ENCODE measurements at places on chromosomes 6 and 20.

DNA sequence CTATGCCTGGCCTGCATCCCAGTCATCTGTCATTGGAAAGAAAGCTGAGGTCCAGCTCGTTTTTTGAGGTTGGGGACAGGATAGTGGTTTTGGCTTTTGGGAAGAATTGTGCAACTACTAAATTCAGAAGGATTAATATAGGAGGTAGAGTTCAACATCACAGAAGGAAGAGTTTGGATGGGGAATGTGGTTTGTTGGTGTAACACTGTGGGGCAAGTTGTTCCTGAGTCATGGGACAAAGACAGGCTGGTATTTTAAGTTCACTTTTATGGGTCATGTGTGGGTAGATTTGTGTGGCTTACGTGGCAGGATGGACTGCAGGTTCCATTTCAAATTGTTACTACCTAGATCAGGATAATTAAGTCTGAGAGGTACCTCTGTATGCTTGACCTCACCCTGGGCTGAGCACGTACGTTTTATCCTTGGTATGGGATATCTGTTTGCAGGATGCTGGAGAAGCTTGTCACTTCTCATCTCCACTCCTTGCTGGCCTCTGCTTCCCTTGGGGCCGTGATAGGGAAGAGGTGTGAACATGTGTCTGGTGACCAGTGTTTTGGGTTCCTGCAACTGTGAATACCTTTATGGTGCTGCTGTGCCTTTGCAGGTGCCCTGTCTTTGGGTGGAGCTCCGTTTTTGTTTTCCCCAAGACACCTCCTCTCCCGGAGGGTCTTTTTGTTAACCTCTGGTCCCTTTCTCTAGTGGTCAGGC is 177.6 kb downstream of the JARID2 start:
- DNase-seq = no peak

DNA sequence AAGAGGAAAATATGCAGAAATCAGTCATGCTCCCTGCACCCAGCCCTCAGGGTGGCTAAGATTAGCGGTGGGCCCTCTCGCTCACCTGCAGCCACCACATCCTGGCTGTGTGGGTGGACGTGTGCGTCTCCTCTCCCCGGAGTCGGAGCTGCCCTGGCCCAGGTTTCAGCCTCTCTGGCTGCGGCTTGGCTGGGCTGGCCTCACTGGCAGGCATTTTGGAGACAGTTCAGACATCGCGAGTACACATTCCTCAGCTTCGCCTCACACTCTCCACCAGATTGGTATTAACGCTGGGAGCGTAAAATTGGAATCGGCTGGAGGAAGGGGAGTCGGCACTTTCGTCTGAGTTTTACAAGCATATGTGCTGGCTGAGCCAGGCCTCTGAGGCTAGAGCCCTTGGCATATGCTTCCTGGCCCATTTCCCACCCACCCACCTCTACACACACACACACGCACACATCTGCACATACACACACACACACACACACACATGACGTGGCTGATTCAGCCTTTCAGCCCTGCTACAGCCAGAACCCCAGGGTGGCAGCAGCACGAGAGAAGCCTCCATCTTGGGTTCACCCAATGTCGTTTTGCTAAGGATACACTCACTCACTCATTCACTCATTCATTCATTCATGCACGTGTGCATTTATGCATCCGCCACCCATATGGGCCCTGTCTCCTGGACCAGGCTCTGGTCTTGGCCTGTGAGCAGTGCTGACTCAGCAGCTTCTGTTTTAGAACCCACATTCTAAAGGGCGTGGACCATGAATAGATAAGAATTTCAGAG is 42.9 kb downstream of the BCAS4 start:
- no peak for DNase-seq

GRCh38 chr6:33249732-33250630 is 21.7 kb downstream of the VPS52 start:
- no peak for DNase-seq

DNA sequence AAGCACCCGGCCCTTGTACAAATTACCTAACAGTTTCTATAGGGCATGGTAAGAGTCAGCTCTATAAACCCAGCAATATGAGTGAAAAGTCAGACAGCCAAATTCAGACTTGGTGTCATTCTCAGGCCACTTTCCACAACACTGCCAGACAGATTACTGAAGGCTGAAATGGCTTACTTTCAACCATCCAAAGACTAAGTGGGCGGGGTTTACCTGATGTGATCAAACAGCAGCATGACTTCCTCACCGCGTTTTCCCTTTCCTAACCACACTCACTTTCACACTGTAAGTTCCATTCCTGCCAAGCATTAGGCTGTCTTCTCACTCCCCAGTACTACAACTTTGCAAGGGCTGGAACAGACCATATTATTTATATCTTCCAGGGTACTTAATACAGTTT is 85.9 kb downstream of the SMLR1 start:
- DNase-seq = no peak

- no peak for DNase-seq
Observed at GRCh38 chr6:149990212-149990660, 26.5 kb downstream of the ULBP1 start.

- no peak for DNase-seq
Observed at GRCh38 chr6:169398342-169399105, 144.9 kb upstream of the THBS2 start.

- no peak for DNase-seq
Observed at GRCh38 chr20:37775200-37775599, 81.4 kb downstream of the CTNNBL1 start.

DNA sequence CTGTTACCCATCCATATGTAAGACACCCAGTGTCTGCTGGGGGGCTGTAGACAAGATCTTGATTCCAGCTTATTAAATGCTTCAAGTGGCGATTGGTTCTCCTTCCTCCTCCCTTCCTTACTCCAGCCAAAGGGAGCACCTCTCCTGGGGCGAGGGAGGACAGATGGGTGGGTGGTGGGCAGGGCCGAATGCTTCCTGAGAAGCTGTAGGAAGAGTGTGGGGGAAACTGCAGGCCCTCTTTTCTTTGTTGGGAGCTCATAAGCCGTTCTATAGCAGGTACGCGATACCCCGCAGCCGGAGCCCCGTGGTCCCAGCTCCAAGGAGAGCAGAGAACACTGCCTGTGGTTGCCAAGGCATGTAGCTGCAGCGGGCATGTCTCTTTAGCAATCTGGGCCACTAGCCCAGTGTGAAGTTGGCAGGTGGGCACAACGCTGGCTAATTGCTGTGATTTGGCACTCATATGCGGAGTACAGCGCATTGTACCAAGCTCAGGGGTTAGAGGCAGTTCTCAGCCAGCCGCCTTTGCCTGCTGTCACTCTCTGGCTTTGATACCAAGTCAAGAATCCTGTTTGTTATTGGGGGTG is 14.7 kb upstream of the KCNG1 start:
- no peak for DNase-seq

DNA sequence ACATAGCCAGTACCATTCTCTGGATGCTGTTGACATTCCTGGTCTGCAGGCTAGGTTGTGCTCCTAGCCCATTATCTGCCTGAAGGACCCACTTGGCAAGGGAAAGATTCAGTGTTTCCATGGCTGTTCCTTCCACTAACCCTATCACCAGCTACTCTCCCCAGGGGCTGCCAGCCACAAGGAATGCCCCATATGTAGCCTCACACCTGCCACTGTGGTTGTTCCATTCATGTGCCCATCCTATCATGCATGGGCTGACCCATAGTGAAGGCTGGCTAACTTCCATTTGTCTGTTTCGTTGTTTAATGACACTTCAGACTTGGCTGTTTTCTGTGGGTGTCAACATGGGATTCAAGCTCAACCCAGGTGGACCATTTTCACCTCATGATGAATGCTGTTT is 25.6 kb upstream of the HLA-A start:
- no peak for DNase-seq

DNA sequence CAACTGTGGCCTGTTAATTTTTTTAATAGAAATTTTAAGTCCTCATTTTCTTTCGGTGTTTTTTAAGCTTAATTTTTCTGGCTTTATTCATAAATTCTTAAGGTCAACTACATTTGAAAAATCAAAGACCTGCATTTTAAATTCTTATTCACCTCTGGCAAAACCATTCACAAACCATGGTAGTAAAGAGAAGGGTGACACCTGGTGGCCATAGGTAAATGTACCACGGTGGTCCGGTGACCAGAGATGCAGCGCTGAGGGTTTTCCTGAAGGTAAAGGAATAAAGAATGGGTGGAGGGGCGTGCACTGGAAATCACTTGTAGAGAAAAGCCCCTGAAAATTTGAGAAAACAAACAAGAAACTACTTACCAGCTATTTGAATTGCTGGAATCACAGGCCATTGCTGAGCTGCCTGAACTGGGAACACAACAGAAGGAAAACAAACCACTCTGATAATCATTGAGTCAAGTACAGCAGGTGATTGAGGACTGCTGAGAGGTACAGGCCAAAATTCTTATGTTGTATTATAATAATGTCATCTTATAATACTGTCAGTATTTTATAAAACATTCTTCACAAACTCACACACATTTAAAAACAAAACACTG is 10.1 kb downstream of the HFE start:
- peak; percentile 70 for DNase-seq
